ENCODE measurements at places on chromosomes 4 and X.

- DNase-seq: no peak
Measured at GRCh38 chr4:6874981-6875380, 34.6 kb upstream of the TBC1D14 start.

- DNase-seq: no peak
Measured at GRCh38 chr4:1232661-1233621, 16.0 kb downstream of the CTBP1 start.

- DNase-seq: peak; percentile 35
Measured at GRCh38 chrX:110172215-110172614, 145.7 kb downstream of the AMMECR1 start.

GRCh38 chr4:146506272-146506671 is 15.5 kb downstream of the SLC10A7 start:
- no peak for DNase-seq

DNA sequence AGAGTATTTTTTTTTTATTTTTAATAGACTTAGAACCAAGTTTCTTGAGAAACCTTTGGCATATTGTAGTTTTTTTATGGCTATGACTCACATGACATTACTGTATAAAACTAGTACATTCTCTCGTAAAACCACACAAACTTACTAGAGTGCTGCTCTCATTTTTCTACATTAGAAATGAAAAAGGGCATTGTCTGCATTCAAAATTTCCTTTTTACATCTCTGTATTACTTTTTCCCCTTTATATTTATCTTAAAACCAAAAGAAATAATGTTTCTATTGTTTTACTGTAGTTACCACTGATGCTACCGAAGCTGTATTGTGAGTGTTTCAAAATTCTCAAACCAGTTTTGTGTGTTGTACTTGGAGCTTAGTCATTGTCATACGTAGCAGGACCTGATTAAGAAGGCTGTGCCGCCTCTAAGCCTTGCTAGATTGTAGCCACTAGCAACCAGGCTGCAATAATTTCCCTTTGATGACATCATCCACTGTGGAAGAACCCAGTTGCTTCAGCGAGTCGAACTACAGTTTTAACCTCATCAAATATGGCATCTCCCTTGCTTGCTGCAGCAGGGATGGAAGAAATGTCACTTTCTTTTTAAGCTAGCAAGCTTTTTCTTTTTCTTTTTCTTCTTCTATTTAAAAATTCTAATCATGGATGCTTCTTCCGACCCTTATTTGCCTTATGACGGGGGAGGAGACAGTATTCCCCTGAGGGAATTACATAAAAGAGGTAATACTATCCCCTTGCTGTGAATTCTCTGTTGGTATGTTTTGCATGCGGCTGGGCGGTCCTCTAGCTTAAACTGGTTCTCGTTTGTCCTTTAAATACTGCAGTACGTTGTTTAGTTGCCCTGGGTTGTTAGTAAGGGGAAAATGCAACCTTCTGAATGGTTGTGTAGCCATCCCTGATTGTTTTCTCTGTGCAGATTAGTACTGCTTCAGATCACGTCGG is 39.6 kb downstream of the CLCN3 start:
- DNase-seq: peak; percentile 28

DNA sequence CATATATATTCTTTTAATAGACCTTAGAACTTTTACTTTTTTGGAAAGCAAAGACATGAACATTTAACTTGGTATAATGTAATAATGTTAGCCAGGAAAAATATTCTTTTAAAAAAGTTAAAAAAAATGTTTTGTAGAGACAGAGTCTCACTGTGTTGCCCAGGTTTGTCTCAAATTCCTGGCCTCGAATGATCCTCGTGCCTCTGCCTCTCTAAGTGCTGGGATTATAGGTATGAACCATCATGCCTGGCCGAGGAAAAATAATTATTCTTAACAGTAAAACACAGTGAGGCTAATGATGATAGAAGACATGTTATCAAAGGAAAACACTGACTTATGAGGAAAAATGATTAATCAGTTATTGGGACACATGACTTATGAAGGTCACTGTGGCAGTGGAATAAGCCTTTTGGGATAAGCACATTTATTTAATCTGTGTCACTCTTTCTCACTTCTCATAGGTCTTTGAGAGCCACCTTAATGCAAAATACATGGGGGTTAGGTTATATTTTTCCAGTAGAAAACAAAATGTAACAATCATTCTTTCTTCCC is 6.0 kb upstream of the BMP2K start:
- no peak for DNase-seq

DNA sequence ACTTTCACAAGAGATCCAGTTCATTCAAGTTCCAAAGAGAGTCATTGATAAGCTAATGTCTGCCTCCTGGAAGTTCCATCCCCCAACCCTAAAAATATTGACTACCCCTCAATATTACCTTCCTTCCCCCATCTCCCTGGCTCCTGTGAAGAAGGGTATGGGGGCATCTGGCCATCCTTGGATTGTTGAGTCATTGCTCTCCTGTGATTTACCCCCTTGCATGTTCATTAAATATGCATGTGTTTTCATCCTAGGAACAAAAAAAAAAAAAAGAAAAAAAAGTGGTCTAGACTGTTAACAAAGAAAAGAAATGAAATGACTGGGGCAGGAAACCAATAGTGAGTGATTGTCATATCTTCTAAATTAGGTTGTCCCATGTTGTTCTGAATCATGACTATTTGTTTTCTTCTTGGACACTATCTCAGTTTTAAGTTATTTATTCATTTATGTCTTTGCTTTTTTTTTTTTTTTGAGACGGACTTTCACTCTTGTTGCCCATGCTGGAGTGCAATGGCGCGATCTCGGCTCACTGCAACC is 51.9 kb upstream of the HUWE1 start:
- DNase-seq: no peak
